ENCODE measurements at places on chromosomes 4 and X. TPM values are rescaled to one million over a fixed set of nuclear protein-coding genes. Genes with fewer than 3 reads are reported as not detected.

- no peak for DNase-seq
Measured at GRCh38 chr4:88318751-88319350, 34.5 kb upstream of the PPM1K start.

GRCh38 chrX:132266583-132267355, 47.5 kb upstream of the RAP2C start:
- no peak for DNase-seq

DNA sequence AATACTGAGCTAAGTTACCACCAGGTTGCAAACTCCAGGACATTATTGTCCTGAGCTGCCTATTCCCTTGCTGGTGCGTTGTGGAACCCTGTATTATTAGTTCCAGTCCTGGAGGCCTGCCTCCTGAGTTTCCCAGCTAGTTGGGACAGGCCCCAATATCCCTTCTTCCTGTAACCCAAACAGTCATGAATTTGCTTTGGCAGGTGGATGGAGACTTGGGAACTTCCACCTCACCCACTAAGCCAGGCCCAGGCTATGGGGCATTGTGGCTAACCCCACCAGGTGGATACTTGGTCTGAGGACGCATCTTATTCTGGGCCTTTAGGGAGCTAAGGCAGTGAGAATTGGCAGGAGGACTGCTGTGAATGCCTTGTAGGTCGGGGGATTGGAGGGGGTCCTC, 5.0 kb downstream of the RBM3 start:
- no peak for DNase-seq

TMEM156 gene
- polyA plus RNA-seq: 0.18 TPM

- no peak for DNase-seq
Measured at GRCh38 chr4:967113-968104, 6.0 kb downstream of the DGKQ start.
